ENCODE measurements at places on chromosomes 6 and 20.

DNA sequence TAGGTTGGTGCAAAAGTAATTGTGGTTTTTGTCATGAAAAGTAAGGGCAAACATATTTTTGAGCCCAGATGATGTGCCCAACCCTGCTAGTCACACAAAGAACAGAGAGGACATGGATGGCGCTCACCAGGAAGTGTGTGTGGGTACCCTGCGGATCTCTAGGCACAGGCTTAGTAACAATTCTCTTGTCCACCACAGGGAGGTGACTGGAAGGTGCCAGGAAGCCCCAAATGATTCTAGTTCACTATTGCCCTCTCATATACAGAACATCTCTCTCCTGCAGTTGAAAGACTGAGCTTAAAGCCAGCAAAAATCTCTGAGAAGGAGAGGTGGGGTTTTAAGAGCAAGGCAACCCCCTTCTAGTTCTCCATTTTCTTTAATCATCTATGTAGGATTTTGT, 272.1 kb upstream of the TAB2 start:
- DNase-seq, result no peak

- DNase-seq, result no peak
Observed at GRCh38 chr6:170269846-170270541, 20.9 kb downstream of the DLL1 start.

DNA sequence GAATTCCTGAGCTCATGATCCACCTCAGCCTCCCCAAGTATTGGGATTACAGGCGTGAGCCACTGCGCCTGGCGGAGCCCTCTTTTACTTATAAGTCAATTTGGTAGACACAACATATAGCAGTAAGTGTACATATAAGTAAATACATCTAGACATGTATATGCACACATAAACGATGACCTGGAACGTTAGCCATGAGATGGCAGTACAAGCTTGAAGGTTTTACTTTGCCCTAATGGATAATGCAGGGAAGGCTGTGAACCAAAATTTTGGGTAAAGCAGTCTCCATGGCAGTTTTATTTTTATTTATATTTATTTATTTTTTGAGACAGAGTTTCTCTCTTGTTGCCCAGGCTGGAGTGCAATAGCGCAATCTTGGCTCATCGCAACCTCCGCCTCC, 2.4 kb upstream of the GNMT start:
- no peak for DNase-seq

DNA sequence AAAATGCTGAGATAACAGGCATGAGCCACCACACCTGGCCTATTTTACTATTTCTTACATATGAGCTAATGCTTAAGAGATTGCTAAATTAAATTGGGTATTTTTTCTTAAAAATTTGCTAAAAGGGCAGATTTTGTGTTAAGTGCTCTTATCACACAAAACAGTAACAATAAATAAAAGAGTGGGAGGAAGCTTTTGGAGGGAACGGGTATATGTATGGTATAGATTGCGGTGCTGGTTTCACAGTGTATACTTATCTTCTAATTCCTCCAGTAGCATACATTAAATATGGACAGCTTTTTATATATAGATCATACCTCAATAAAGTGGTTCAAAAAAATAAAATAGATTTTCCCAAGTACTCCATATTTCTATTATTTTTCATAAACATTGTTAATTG, 39.4 kb upstream of the FABP7 start:
- DNase-seq, result no peak

DNA sequence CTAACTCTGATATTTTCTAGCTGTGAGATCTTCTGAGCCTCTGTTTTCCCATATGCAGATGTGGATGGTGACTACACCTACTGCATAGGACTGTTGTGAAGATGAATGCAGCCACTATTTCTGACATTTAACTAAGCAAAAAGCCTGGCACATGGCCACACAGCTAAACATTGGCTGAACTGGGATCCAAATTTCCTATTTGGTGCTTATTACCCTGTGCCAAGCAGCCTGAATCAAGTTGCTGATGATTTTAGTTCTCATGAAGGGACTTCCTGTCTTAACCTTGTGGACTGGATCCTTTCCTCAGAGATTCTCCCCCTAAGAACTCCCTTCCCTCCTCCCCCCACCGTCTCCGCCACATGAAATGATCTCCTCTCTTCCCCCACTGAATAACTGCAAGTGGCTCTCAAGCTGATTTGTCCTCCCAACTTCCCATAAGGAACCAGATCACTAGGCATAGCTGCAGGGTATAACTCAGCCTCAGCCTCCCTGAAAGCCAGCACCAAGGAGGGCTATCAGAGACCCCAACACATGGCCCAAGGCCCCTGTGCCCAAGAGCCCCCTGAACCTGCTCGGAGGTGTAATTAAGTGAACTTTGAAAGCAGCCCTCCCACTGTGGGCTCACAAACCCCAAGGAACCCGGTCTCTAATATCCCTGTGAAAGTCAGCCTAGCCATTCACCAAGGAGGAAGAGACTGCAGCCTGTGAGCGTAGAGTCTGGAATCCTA, 55.7 kb downstream of the MAFB start:
- no peak for DNase-seq

- no peak for DNase-seq
Observed at GRCh38 chr20:43825051-43825402, 89.6 kb upstream of the TOX2 start.

Measured in suppressor macrophage treated with lipopolysaccharide for 4 hours (primary cell).